ENCODE measurements at places on chromosomes 13 and 19.

DNA sequence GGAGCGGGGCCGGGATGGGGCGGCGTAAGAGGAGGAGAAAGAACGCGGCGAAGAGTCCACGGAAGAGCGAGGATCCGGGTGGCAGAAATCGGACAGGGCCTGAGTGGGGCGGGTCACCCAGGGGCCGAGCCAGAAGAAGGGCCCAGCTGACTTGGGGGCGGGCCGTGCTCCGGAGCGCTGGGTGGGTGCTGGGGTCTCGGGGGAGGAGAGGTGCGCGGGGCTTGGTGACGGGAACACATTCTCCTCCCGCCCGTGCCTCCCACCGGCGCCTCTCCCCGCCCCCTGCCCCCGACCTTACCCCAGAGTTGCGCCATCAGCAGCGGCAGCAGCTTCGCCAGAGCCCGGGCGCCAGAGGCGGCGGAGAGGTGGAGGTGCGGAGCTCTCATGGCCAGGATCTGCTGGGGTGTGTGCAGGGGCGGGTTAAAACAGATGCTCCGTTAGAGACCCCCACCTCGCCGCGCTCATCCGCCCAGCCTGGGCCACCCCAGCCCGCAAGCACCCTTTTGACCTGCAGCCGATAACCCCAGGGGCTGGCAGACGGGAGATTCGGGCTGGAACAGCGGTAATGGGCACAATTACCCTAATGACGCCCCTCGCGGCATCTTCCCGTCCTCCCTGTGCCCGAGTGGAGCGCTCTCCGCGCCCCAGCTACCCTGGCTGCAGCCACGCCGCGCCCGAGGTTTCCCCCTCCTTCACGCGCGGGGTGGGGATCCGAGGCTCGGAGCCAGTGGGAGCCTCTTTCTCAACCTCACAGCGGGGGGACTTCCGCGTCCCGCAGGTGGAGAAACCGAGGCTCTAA is 565 bp downstream of the KLK10 start:
- DNase-seq, result no peak

DNA sequence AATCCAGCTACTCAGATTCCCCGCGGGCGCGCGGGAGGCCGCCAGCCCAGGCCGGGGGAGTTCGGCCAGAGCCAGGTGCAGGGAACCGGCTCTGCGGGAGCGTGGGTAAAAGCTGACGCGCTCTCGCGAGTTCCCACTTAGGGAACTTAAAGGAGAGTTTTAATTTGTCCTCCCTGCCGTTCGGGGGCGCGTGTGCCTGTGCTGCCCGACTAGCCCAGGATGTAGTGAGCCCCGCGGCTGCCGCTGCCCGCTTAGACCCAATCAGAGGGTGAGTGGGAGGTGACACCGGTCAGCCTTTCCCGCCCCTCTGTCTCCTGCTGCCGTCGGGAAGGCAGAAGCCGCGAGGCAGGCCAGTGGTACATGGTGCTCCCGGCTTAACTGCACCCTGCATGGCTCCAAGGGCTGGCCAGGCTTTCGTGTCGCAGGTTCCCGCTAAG is 36.0 kb upstream of the NEK3 start:
- no peak for DNase-seq

- DNase-seq, result no peak
These were observed 295.9 kb downstream of the GPC6 start for GRCh38 chr13:93522501-93522900.

- no peak for DNase-seq
These were observed 23.3 kb downstream of the SERP2 start for GRCh38 chr13:44396701-44397580.

DNA sequence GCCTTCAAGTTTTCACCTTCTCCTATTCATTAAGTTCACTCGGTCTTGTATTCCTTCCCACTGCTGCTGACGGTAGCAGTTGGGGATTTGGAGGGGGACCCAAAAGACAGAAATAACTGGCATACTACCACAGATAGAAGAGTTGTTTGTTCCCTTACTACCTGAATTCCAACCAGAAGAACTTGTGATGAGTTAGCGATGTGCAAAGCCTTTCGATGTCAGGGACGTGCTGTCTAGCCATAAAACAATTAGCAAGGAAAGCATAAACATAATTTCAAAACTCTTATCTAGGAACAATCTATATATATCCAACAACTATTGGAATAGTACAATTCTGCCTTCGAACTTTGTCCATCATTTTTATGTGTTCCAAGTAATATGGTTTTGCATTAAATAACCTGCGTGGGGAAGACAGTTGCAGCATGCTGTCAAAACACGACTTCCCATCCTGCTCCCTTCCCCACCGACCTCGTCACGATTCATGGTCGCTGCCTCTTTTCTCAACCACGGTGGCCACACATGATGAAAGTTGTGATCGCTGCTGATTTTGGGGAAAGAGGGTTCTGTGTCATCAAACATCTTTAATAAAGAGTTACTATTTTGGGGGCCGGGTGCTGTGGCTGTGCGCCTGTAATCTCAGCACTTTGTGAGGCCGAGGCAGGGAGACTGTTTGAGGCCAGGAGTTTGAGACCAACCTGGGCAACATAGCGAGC is 3.8 kb upstream of the SLC7A9 start:
- no peak for DNase-seq

DNA sequence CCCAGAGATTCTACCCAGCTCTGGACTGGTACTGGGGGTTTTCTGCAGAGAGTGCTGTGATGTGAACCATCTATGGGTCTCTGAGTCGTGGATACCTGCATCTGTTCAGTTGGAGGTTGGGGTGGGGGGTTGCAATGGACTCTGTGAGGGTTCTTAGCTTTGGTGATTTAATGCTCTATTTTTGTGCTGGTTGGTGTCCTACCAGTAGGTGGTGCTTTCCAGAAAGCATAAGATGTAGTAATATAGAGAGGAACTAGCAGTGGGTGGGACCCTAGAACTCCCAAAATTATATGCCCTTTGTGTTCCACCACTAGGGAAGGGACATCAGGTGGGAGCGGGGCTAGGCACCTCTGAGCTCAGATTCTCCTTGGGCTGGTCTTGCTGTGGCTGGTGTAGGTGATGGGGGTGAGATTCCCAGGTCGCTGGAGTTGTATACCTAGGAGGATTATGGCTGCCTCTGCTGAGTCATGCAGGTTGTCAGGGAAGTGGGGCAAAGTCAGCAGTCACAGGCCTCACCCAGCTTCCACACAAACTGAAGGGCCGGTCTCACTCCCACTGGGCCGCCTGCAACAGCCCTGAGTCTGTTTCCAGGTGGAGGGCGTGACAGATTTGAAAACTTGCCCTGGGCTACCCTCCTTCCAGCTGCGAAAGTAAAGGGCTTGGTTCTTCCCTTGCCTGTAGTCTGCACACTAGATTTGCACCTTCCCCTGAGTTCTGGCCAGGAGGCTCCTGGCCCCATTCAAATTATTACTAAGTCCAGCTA is 573.0 kb upstream of the SLITRK1 start:
- no peak for DNase-seq

GRCh38 chr13:77298426-77298825 is 28.5 kb downstream of the MYCBP2 start:
- DNase-seq, result no peak

DNA sequence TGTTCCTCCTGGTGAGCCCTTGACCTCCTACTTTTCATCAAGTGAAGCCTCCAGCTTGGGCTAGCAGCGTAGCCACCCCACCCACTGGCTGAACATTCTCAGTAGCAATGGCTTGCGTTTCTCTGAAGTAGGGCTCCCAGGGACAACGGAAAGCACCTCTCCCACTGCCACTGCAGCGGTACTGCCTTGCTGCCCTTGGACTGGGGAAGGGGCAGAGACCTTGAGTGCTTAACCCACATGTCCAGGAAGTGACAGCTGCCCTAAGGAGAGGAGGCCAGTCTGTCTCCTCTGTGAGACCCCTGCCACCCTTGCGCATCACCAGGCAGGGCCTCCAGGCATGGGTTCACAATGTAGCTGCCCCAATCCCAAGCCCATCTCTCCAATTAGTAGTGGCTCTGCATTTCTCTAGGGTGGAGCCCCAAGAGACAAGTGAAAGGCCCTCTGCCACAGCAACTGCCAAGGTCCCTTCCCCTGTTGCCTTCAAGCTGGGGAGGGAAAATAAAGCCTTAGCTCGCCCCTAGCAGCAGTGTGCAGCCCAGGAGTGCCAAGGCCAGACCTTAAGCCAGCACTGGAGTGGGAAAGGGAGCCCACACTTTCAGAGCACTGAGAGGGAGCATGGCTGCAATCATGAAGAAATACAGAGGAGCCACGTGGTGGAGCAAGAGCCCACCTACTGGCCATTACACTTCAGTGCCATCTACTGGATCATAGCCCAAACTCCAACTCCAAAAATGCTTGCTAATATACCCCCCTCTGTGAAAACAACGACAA is 175.9 kb upstream of the TRPC4 start:
- DNase-seq, result no peak

DNA sequence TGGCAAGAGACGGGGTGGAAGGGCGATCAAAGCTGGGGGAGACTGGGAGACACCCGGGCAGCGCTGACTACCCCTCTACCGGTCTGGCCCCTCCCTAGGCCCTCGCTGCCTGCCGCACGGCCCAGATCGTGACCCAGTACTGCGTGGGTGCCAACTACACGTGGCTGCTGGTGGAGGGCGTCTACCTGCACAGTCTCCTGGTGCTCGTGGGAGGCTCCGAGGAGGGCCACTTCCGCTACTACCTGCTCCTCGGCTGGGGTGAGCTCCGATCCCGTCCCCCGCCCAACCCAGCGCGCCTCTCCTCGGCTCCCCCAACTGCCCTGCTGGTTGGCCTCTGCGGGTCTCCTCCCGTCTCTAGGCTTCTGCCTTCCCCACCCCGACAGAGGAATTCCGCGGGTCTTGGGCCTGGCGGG is 8.8 kb downstream of the GIPR start:
- DNase-seq, result peak; percentile 73

GRCh38 chr19:46043519-46043918 is 2.7 kb upstream of the IGFL4 start:
- DNase-seq, result no peak

- DNase-seq, result peak; percentile 37
These were observed 792 bp upstream of the LENG8 start for GRCh38 chr19:54448040-54448773.

GRCh38 chr13:80931766-80932165 is 590.8 kb upstream of the SPRY2 start:
- no peak for DNase-seq

DNA sequence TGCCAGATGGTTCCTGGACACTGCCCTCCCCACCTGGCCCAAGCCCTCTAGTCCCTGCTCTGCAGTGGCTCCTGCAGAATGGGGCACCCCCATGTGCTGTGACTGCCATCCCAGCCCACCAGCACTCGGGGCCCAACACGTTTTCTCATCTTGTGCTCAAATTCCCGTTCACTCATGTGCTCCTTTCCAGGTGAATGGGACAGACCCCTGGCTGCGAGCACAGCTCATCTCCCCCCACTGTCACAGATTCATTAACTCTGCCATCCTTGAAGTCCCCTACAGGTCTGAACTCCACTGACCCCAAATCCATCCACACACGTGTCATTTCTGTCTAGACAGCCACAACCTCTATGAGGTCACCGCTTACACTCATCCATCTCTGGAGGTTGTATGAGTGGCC is 23.6 kb downstream of the TUBA3C start:
- no peak for DNase-seq

DNA sequence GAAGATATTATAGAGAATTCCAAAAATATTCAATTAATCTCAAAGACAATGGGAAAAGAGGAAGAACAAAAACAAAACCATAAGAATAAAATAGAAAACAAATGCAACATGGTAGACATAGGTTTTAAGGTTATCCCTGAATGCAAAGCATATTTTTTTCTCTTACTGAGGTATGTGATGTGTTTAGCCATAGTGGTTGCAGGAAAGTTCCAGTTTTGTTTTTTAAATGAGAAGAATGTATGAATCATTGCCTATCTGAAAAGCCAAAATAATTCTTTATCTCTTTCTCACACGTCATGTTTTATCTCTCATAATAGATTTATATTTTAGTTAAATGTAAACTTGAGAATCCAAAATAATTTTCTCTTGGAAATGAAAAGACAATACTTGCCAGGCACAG is 2591.7 kb upstream of the PCDH20 start:
- no peak for DNase-seq

DNA sequence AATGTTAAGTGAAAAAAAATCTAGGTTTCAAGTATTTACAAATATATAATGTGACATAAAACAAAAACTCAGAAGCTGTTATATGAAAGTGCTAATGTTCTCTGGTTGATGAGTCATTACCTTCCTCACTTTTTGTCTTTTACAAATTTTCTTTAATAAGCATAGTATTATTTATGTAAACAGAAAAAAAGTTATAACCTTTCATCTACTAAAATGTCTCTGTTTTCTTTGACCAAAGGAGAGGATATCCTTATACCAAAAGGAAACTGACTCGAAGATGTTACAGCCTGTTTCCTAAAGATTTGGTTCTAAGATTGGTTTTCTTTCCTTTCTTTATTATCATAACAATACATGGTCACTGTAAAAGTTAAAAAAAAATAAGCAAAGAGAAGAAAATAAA is 38.0 kb downstream of the RCBTB2 start:
- no peak for DNase-seq
